ENCODE measurements at places on chromosomes 3 and 15.

DNA sequence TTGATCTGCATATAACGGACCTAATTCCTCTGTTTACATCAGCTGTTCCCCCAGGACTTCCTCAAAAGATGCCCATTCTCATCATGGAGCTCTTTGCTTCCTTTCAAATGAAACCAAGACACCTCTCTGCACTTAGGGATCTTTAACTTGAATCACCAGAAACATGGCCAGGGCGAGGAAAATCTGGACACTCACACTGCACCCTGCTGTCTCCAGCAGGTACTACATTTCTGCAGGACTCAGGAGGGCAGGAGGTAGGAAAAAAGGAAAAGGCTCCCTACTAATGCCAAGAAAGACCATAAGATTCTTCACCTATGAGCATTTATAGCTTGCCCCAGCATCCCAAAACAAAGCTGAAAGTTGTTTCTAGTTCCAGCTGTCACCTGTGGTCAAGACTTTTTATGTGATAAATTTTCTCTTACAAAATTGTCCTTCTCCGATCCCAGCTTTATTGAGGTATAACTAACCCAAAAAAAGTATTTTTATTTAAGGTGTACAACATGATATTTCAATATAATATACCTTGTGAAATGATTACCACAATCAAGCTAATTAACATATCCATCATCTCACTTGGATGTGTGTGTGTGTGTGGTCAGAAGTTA, 87.3 kb upstream of the C15orf61 start:
- peak; percentile 21 for DNase-seq

DNA sequence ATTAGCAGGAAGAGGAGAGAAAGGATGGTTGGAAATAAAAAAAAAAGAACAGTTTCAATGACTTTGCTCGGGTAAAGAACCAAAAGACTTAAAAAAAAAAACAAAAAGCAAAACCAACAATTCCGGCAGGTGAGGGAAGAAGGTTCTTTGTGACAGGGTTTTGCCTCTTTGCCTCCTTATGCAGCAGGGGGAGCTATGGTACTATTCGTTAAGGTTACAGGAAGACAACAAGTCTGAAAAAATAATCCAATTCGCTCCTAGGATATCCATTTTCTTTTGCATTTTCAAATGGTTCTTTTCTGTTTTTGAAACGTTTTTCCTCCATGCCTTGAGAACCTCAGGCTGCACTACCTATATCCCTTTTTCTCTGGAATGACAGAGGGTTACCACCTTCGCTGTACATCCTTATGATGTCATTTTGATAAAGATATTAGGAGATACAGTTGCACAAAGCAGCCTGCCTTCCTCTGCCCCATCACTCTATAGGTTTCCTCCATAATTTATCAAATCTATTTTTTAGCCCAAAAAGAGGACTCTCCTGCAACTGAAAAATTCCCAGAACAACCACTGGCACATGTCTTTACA, 55.0 kb downstream of the CFAP20DC start:
- DNase-seq, result no peak

DNA sequence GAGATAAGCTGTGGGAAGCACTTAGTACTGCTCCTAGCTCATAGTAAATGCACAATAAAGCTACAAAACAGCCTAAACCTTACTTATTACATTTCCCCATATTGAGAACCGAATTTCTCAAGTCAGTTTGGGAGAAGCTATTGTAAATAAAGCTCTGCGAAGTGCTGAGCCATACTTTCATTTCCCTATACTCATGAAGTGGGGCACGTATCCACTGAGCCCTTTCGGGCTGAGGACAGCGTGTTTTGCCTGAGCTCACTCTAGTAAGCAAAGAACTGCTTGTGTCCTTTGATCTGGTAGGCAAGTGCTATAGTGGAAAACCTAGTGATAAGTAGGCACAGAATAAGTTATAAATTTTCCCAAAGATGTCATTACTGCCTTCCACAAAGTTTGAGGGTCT, 165.0 kb downstream of the RSL24D1 start:
- DNase-seq, result no peak

- DNase-seq, result no peak
These were observed 316.4 kb downstream of the SOX2 start for GRCh38 chr3:182028081-182028480.

- no peak for DNase-seq
These were observed 184.1 kb upstream of the RASGRP1 start for GRCh38 chr15:38748710-38749109.

GRCh38 chr3:196419386-196419785, 12.8 kb downstream of the UBXN7 start:
- DNase-seq, result no peak

- no peak for DNase-seq
These were observed 106.7 kb downstream of the ZIC4 start for GRCh38 chr3:147299656-147300055.

DNA sequence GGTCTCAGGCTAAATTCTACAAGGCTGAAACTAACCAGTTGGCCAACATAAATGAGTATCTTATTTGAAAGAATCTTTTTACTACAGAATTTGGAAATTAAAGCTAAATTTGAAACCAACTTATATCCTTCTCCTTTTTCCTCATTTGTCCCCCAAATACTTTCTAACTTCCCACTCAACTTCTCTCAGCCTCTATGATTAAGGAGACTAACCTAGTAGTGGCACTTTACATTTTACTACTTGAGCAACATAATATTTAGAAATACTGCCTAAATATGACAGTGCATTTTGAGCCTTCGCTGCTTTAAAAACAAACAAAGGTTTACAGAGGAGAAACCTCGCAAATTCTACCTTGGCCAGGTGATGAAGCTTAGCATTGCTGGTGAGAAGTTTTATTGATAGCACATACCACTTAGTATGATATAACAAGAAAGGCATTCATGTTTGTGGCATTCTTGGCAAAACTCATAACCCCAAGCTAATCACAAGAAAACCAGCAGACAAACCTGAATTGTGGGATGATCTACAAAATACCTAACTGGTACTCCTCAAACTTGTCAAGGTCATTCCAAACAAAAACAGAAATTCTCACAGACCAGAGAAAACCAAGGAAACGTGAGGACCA, 432.1 kb upstream of the CFAP20DC start:
- no peak for DNase-seq

- no peak for DNase-seq
These were observed 7.2 kb downstream of the MAP2K5 start for GRCh38 chr15:67549736-67550135.

- DNase-seq, result peak; percentile 12
These were observed at the start of gene PAQR5 for GRCh38 chr15:69298697-69299441. Gene PAQR5, plus strand, starts transcription at chr15:69298912. Its CDS starts 61,169 bp downstream, at chr15:69360081.

DNA sequence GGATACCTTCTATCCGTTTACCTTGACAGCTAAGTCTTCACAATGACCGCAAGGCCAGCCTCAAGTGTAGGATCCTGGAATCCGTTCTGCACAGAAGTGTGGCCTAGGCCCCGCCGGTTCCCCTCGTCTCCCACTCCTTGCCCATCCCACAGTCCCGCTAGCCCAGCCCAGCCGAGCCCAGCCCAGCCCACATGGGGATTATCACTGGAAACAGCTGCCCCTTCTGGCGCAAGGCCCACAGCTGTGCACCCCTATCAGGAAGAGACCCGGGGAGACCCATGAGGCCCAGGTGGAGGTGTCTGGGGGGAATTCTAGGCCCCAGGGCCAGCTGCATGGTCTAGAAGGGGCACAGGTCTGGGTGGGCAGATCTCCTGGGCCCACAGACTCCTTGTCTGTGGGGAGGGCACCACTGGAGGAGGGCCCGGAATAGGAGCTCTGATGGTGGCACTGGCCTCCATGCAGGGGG, 27.9 kb upstream of the KLF13 start:
- no peak for DNase-seq

DNA sequence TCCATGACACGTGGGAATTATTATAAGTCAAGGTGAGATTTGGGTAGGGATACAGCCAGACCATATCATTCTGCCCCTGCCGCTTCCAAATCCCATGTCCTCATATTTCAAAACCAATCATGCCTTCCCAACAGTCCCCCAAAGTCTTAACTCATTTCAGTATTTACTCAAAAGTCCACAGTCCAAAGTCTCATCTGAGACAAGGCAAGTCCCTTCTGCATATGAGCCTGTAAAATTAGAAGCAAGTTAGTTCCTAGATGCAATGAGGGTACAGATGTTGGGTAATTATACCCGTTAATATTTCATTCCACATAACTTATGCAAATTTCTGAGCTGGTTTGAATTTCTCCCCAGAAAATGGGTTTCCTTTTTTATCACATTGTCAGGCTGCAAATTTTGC, 47.7 kb downstream of the RNF111 start:
- no peak for DNase-seq

DNA sequence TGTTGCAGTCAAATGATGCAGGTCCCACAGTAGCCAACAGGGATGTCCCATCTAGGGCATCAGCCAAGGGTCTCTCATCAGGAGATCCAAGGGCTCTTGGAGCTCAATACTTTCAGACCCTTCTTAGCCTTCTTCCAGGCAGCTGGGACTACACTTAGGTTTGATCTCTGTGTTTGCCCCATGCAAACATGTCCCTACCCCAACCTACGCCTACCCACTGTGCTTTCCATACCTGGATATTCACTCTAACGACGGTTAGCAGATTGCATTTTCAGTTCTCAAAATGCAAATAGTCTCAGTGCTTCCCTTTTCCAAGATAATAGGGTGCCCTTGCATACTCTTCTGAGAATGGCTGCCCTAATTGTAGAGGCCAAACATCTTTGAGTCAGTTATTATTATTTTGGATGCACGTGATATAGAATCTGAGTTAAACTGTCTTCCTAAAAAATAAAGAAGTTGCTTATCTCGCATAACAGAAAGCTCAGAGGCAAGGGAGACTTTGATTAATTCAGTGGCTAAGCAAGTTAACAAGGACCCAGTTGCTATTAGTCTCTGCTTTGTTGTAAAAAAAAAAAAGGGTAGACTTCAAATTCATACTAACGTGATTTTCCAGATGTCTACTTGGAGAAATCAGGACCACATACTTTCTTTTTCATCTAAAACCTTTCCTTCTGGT, 1.0 kb upstream of the CEP70 start:
- no peak for DNase-seq

- DNase-seq, result no peak
These were observed 23.1 kb downstream of the LRRC31 start for GRCh38 chr3:169846458-169847193.

DNA sequence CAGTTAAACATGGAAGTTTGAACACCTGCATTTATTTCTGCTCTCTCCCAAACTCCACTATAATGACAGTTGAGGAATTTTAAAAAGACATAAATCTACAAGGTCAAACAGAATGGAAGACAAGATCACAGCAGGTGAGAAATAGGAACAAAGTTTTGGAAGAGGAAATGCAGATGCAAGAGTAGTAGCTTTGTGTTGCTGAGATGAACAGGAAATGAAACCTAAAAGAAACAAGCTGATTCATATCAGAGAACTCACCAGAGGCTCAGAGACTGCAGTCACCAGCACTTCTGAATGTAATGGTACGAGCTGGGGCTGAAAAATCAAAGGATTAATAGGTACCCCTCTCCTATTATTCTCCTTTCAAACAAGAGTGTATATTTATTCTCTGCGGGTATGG, 459.9 kb downstream of the RAP2B start:
- DNase-seq, result no peak

DNA sequence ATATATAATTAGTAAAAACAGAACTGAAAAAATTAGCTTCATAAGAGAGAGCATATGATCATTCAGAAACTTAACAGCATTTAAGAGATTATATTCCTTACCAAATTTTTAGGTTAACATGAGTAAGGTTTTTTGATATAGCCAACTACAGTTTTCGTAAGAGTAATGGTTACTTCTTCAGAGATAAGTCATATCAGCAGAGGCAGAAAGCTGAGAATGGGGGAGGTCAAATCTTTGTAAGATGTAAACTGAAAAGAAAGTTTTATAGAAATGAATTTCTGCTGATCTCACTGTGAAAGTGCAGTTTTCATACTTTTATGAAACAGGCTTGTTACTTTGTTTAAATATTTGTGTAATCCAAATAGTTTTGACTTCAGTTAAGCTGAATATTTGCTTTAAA, 193.3 kb downstream of the ZBTB20 start:
- DNase-seq, result no peak

DNA sequence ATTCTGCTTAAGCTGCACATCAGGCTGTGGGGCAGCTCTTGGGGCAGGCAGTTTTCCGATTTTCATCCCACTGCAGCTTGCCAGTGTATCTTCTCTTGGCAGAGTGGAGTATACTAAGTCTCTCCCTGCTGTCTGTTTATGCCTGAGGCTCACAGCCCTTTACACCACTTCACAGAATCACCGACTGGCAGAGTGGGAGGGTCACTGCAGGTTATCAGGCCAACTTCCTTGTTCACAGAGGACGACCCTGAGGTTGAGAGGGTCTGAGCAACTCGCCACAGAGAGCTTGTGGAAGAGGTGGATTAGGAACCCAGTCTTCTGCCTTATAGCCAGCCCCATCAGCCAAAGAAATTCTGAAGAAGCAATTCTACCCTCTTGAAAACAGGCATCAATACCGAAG, 30.9 kb downstream of the KIF9 start:
- no peak for DNase-seq

GRCh38 chr3:23395115-23395514, 192.0 kb downstream of the UBE2E2 start:
- DNase-seq, result no peak

DNA sequence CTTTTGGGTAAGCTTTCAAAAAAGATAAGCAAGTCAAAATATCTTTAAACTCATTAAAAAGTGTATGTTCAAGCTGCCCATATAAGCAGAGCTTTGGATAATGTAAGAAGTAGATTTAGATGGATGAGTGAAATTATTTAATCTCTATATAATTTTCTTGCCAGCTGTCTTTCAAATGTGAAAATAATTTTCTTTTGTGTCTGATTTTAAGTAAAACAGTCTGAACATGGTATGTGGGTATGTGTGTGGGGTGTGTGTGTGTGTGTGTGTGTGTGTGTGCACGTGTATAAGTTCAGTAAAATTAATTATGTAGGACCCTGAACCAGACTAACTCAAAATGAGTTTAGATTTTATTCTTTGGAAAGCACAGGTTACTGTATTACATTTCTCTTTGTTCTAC, 155.2 kb upstream of the CGNL1 start:
- DNase-seq, result no peak

DNA sequence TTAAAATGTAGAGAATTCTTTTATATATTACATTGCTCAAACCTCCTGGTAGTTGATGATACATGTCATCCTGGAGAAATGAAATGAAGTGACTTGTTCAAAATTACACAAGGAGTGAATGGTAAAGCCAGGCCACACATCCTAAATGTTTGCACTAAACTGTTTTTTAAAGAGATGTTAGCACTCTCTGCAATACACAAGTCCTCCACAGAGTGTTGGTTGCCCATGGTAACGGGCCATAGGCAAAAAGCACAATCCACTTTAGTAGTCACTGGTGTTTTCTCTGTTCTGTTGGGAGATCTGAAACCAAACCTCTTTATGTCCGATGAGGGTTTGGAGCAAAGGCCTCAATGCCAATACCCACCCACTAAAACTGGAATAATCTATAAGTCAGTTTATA, 907.4 kb downstream of the NTRK3 start:
- no peak for DNase-seq
